ENCODE measurements at places on chromosomes 3 and 15. TPM values are rescaled to one million over a fixed set of nuclear protein-coding genes. Genes with fewer than 3 reads are reported as not detected.
A peak's percentile ranks its signal among the peaks of the same experiment; 100 is the strongest.

SUCNR1 gene
- total RNA-seq = not detected

ATP10A gene
- total RNA-seq = 7.5 TPM

LTK gene
- total RNA-seq = 0.57 TPM

SGO1 gene
- 13.3 TPM for total RNA-seq

DNA sequence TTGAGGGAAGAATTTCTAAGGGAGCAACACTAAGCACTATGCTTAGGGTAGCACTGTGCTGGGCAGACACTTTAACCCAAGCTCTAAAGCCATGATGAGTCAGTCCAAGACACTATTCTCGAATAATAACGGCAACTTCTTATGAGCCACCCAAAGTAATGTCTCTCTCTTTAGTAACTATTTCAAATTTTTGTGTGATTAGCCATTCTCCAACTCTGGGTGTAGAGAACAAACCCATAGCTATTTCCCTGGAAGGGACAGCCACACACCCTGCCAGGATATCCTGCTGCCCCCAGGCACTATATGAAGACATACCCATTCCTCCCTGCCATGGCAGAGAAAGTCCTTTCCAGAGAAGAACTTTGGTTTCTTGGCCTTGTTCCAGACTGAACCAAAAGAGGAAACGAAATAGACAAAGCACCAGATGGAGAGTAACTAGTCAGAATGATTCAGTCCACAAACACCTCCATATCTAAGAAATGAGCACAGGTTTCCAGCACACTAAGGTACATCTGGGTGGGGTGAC is 384.9 kb upstream of the THBS1 start:
- peak; percentile 90 for DNase-seq

DNA sequence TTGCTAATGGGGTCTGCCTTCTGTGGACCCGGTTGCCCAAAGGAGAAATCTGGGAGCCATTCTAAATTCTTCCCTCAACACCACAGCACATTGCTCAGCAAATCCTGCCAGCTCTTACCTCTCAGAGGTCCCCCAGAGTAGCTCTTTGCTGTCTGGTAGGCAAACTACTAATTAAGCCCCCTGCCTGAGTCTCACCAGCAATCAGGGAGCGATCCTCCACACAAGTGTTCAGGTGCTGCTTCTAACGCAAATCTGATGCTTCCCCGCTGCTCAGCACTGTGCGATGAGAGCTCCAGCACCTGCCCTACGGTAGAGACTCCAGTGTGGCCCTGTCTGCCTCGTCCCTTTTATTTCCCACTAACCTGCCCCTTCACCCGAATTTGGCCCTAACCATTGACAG is 60.5 kb downstream of the HCN4 start:
- DNase-seq = no peak

DNA sequence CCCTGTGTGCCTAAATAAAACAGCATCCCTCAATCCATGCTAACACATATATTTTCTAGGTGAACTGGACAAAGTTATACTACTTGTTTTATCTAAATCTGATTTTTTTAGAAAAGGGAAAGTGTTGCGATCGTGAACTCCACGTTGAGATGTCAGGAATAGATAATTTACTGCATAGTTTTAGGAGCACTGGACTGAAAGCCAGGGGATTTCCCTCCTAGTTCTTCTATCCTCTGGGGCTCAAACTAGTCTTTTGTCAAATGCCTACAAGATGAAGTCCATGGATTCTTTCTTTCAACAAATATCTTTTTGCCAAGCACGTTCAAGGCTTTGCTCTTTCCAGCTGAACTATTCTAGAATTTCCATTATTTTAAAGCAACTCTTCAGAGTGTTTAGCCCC is 617 bp upstream of the HPS3 start:
- DNase-seq = no peak

RTP4 gene
- total RNA-seq = 2.0 TPM

SPATA12 gene
- 0.34 TPM for total RNA-seq

GHRL gene
- not detected for total RNA-seq

DNA sequence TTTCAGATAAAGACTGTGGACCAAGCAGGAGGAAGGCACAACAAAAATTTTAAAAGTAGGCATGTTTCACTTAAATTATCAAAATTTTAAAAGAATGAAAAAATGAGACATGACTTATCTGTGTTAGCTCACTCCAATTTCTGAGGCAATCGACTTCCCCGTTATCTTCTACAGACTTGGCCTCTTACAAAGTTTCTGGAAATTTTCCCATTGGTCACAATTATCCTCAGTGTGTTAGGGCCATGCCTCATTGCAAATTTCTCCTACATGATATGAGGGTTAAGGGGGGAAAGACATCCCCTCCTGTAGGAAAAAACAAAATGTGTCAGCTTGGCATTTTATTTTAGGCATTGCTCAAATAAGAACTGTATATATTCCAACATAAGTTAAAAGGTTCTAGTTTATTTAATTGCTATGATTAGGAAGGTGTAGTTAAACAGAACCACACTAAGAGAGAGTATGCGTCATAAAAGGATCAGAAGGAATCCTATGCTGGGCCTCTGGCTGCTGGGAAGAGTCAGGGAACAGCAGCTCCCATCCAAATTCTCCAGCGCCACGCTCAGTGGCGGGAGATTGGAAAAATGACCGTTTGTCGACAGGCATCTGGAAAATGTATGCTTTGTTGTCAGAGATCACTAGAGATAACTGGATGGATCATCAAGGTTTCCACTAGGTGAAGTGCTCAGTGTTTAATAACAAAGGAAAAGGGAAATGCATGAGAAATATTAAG is 463.6 kb upstream of the NR2F2 start:
- no peak for DNase-seq

DNA sequence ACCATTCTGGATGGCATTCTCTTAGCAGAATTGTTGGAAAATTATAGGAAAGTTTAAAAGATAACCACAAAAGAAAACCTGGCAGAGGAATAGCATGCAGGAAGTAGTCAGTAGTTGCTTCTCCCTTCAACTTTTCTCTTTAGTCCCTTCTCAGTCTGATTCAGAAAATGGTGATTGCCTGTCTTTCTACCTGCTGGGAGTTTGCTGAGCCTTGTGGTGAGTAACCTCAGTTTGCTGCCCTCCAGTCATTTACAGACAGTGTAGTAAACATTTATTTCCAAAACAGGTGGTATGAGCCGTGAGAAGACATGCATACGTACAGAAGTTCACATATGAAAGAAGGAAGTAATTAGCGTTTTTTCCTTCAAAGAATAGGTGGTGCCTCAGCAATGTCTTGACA is 224.7 kb upstream of the POU1F1 start:
- no peak for DNase-seq

DNA sequence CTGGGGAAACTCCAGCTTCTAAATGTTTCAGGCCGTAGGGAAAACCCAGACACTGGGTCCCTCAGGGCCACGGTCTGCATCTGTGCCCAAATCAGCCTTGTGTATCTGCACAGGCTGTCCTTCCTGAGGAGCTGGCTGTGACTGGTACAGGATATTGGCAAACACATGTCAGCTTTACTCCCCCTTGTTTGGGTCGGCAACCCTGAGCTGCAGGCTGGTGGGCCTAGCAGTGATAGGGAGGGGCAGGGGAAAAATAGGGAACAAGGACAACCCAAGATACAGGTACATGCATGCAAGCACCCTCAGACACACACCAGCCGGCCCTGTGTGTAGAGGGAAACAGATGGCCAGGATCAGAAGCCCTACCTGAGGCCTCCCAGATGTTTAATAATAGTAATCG is 28.7 kb upstream of the HCN4 start:
- no peak for DNase-seq

GRCh38 chr3:177681156-177681555 is 483.9 kb upstream of the TBL1XR1 start:
- no peak for DNase-seq

COMMD4 gene
- 99.4 TPM for total RNA-seq

DNA sequence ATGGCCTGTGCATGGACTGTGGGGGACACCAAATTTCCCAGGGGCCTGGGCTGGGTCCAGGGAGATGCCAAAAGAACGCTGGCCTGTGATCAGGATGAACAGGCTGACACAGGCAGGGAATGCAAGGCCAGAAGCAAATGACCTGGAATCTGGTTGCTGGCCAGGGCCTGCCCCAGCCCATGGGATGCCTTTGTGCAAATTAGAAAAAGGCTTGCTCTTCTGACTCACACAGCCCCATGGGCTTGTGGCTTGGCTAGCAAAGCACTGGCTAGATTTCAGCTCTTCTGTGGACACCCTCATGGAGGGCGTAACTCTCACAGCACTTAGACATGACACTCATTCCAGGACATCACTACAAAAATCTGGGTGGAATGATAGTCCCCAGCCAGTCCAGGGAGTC is 356.0 kb downstream of the SHQ1 start:
- peak; percentile 86 for DNase-seq

- DNase-seq = peak; percentile 14
These were observed 340.4 kb upstream of the KCNMB2 start for GRCh38 chr3:178195824-178196223.

- no peak for DNase-seq
These were observed 18.5 kb upstream of the C3orf62 start for GRCh38 chr3:49295489-49296058.

DNA sequence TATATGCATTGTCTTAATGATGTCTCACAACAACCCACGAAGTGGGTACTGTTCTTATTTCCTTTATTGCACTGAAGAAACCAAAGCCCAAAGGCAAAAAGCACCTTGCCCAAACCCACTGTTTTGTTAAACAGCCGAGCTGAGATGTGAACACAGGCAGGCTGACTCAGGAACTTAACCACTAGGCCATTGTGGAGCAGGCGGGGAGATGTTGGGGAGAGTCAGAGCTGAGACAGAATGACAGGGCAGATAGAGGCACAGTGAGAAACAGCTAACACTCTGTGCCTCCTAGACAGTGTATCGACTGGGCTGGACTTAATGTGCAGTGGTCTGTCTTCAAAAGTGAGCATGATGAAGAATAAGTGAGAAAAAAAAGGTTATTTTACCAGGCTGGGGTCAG is 56.5 kb downstream of the RPLP1 start:
- DNase-seq = peak; percentile 41

GRCh38 chr15:29986946-29987345 is 95.8 kb upstream of the GOLGA8J start:
- no peak for DNase-seq

EPHA6 gene
- total RNA-seq = not detected

GRCh38 chr3:120706950-120707349 is 24.9 kb upstream of the HGD start:
- no peak for DNase-seq

DNA sequence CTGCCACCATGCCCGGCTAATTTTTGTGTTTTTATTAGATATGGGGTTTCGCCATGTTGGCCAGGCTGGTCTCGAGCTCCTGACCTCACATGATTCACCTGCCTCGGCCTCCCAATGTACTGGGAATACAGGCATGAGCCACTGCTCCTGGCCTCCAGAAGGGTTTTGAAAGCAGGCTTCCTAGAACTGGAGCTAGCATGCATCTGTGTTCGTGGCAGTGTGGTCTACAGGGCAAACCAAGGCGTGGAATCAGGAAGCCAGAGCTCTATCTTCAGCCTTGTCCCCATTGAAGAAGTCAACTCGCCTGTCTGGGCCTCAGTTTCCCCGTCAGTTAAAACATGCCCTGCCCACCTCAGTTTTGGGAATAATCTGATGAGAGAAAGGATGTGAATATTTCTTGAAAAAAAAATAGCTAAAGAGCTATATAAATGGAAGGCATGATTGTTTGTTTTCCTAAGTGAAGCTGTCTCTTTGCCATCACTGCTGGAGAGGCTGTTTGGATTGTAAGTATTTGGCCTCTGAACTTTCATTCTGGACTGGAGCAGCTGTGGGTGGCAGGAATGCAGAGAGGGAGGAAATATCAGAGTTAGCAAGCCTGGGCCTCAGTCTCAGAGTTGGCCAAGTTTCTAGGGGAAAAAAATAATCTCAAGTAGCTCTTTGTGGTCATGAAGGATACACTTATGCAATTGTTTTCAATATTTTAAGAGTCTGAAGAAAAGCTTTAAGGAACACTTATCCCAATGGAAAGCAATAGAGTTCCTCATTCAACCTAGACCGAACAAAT is 36.5 kb upstream of the UACA start:
- DNase-seq = peak; percentile 60

ZBTB38 gene
- total RNA-seq = 45.6 TPM

DUOXA2 gene
- total RNA-seq = not detected

- peak; percentile 76 for DNase-seq
These were observed 894 bp upstream of the TM4SF4 start for GRCh38 chr3:149473357-149474249.

GRCh38 chr3:28241221-28242160 is at the start of gene CMC1:
CMC1 (plus strand) TSS chr3:28241619; CDS start chr3:28241794, 175 bp downstream.
- DNase-seq = peak; percentile 97

GRCh38 chr15:83380682-83381081 is 66.5 kb upstream of the SH3GL3 start:
- peak; percentile 57 for DNase-seq

TRPM1 gene
- total RNA-seq = not detected

ATP2B2 gene
- total RNA-seq = not detected

Measured in Daoy (cell line).